ENCODE measurements at places on chromosomes 5 and 9. TPM values are rescaled to one million over a fixed set of nuclear protein-coding genes. Genes with fewer than 3 reads are reported as not detected.

DNA sequence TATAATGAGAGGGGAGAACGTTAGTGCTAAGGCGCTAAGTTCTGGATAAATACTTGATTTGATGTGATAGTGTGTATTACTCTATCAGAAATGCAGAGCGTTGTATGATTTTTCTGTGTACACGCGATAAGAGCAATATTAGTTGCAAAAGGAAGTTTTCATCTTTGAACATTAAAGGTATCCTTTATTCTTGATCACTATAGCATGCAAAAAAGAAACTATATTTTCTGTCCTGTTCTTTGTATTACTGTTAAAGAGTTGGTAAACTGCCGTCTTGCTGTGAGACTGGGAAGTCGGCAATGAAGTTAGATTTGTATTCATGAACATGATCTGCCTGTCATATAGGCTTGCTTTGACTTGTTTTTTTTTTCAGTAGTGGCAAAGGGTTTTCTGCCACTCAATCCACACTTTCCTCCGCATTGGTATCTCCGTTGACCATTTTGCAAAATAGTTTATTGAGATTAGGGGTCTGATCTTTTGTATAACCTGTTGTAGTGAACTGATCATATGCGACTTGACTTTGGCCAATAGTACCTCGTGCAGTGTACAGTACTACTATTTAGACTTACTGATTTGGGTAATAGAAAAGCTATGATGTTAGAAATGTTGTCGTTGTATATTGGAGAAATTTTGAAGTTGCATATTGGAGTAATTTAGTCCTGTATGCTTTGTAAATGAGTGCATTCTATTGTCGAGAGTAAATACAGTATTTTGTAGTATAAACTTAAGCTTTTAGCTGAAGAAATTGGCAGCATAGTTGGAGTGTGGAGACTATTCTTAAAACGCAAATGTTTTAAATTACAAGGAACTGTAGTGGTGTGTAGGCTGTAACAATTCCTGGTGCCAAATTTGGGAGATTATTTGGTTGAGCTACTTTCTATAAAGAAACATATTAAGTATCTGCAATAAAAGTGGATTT is 1.7 kb downstream of the DENND4C start:
- no peak for DNase-seq

GRCh38 chr5:165393839-165394238 is 1888.4 kb downstream of the MAT2B start:
- DNase-seq: no peak

DNA sequence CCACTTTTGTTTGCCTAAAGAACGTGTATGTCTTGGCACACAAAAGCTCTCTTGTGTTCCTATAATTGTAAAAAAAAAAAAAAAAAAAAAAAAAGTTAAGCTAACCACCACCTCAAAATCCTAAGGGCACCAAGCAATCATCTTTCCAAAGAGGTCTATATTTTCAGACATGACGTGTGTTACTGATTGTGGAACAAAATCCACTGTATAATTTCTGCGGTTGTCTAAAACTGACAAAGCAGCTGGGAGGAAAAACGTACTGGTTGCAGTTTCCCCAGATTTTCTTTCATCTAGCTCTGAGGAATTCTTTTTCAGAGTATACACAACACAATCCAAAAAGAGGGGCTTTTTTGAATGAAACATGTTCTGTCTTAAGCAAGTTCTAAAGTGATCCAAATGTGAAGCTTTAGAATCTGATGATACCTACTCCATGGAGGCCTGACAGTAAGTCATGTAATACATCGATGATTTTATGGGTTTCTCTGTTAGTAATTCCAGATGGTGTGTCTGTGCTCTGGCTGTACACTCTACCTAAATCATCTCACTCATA is 375.6 kb upstream of the NUDT12 start:
- DNase-seq: no peak

- no peak for DNase-seq
Measured at GRCh38 chr9:86589730-86590129, 235.5 kb upstream of the TUT7 start.

GRCh38 chr5:142981886-142982820 is 212.0 kb downstream of the ARHGAP26 start:
- peak; percentile 69 for DNase-seq

GRCh38 chr9:14829204-14829603 is 81.0 kb downstream of the FREM1 start:
- no peak for DNase-seq

CCDC152 gene
- total RNA-seq: 0.25 TPM

GDNF gene
- 0.38 TPM for total RNA-seq

ERCC8 gene
- total RNA-seq: 8.7 TPM

Measured in PC-9 (cell line).